ENCODE measurements at places on chromosomes 6 and 20. TPM values are rescaled to one million over a fixed set of nuclear protein-coding genes. Genes with fewer than 3 reads are reported as not detected.

The TNXB gene
- total RNA-seq, result 5.5 TPM

The OLIG3 gene
- total RNA-seq, result 0.94 TPM

The DLK2 gene
- total RNA-seq, result not detected

DNA sequence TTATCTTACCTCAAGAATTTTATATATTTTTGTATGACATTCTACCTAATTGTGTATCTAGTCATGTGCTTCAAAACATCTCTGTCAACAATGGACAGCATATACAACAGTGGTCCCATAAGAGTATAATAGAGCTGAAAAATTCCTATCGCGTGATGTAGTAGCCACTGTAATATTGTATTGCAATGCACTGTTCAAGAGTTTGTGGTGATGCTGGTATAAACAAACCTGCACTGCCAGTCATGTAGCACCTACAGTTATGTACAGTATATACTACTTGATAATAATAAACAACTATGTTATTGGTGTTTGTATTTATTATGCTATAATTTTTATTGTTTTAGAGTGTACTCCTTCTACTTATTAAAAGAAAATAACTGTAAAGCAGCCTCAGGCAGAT lies 672.7 kb downstream of the CD109 start:
- DNase-seq, result no peak

GRCh38 chr20:41334036-41334435 lies 6.6 kb upstream of the LPIN3 start:
- no peak for DNase-seq
